ENCODE measurements at places on chromosomes 3 and 15.

GRCh38 chr3:54374214-54374852, 252.0 kb downstream of the CACNA2D3 start:
- no peak for DNase-seq

GRCh38 chr3:194075088-194075615, 60.8 kb upstream of the HES1 start:
- no peak for DNase-seq

GRCh38 chr3:122111974-122112373, 56.8 kb downstream of the CD86 start:
- no peak for DNase-seq

GRCh38 chr3:52350416-52350815, 34.3 kb downstream of the DNAH1 start:
- DNase-seq = no peak

- DNase-seq = no peak
These were observed 24.9 kb upstream of the FGD5 start for GRCh38 chr3:14793858-14794234.

- no peak for DNase-seq
These were observed 71.3 kb upstream of the PHLDB2 start for GRCh38 chr3:111787556-111788463.

DNA sequence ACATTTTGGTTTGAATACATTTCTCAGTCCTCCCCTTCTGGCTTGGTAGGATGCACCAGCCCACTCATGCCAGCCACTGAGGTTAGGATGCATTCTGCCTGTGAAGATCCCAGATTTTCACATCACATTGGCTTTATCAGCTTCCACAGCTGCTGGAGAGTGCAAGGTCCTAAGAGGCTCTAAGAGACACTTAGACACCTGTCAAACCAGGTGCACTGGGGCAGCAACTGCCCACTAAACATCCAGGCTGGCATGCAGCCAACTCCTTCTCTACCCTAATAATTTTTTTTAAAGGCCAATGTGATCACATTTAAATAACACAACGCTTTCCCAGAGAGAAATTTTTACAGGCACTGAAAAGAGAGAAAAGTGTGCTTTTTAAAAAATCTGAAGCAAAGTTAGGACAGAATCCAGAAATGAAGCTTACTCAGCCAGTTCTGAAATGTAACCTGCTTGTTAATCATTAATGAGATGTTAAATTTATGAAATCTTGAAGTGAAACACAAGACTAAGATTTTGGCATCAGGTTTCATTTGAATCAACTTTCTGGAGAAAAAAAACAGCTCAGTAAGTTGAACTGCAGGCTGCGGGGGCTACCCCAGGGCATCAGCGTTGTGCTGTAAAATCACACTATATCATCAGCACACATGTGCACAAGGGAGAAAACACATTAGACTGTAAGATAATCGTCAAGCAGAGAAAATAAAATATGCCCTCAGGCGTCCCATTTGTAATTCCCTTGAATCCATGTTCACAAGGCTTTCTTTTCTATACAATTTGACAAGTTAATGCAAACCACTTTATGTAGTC, 312.9 kb downstream of the ZBBX start:
- no peak for DNase-seq

DNA sequence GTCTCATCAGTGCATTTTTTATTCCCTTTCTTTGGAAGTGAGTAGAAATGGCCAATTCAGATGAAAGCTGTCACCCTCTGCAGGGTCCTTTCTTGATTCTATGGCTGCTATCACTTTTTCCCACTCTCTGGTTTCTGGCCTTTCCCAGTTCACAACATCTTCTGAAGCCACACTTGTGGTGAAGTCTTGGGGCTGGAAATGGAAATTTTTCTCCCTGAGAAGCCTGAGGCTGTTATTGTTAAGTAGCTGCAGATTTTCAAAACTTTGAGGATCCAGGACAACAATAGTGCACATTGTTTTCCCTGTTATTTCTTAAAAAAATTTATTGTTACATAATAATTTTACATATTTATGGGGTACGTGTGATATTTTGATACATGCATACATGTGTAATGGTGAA, 250.3 kb upstream of the RASGRP1 start:
- no peak for DNase-seq

DNA sequence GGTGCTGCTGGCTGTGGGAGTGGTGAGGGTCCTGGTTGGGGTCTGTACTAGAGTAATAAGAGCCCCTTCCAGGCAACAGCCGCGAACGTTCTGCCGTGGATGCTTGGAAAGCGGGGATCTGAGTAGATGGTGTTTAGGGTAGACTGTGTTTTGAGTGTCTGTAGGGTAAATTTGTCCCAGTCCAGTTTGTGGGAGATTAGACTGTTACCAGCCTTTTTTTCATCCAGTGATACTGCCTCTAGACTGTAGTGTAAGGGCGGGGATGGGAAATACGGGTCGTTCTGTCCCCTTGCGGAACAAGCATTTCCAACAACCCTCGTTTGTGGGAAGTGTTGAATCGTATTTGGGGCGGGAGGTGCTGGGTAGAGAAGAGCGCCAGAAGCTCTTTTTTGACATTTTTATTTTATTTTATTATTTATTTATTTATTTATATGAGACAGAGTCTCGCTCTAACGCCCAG, 424 bp downstream of the HAUS2 start:
- DNase-seq = no peak

DNA sequence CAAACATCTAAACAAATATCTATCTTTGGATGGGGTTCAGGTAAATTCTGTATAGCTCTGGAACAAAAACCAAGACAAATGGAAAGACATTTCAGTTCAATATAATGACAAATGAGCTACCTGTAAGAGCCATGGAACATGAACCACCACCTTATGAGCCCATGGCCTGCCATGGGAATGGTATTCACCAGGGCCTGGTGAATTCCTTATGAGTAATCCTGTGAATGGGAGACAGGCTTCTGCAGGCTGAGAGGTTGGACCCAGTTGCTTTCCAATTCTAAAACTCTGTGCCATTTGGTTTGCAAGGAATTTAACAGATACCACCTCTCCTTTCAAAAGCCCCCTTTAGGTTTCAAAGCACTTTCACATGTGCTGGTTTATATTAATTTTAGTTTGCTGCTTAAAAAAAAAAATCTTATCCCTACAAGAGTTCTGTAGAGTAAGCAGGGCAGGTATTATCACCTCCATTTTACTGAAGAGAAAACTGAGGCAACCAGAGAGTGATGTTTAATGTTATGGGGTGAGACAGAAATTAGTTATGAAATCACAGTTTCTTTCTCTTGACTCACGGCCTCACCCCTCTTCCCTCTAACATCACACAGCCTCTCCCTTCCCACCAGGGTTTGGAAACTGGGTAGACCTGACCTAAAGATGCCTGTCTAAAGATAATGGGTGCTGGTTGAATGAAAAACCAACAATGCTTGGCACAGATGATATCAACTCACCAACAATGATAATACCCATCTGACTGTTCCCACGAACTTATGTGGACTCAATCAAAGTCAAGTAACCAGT, 397.6 kb upstream of the WNT5A start:
- DNase-seq = no peak

DNA sequence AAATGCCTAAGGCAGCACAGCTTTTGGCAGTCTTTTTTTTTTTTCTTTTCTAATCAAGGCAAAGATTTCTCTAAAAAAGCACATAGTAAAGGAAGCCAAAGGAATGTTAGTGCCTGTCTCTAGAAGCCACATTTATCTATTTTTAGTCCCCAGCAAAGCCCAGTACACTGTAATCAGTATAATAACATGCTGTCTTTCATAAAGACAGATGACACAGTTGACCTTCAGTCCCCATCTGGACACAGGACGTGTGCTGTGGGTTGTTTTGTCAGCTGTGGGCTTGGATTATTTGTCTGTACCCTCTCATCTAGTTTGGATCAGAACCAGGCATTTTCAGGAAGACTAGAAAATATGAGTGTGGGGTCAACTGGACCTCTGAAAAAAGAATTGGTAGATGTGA, 110.4 kb upstream of the CTNNB1 start:
- no peak for DNase-seq

DNA sequence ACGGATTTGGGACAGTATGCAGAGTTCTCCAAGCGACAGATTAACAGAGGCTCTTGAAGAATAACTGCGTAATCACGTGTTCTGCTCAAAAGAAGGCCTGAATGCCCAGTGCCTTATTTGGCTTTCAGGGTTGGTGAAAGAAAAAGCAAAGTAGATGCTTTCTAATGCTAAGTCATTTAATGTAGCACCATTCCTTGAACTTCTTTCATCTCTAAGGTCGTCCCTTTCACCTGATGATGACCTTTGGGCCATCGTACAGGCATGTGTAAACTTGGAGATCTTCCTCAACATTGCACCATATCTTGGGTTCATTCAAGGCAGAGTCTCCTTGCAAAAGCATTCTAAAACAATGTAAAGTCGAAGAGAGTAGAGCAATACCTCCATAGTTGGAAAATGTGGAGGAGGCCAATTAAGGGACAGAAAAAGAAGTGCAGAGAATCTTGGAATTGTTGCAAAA, 48.9 kb downstream of the TMEM44 start:
- DNase-seq = no peak

- no peak for DNase-seq
These were observed 18.6 kb downstream of the MESP2 start for GRCh38 chr15:89794627-89795241.

DNA sequence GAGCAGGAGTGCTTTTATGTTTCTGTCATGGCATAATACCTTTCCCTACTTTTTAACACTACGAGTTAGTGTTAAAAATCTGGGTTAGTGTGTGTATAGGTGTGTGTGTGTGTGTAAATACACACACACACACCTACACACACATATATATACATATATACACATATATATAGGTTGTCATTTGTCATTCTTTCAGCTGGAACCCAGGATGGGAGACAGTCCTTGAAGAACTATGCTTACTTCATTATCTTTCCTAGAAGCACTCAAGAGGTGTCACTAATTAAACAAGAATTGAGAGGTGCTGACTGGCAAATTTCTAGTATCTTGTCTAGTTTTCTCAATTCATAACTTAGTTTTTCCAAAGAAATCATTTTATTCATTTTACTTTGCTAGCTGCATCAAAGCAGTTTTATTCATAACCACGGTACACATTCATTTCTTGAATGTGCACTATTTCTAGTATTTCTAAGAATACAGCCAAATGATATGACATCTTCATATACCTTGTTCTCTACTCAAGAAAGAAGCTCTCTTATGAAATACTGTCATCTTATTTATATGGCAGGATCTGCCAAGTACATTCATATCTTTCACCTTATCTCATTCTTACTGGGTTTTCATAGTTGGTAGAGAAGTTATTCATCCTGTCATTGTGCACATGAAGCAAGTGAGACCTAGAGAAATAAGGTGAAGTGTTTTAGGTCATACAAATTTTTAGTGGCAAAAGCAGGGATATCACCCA, 46.6 kb downstream of the ISL2 start:
- DNase-seq = no peak

- DNase-seq = no peak
These were observed 18.2 kb downstream of the FAN1 start for GRCh38 chr15:30921781-30922479.

DNA sequence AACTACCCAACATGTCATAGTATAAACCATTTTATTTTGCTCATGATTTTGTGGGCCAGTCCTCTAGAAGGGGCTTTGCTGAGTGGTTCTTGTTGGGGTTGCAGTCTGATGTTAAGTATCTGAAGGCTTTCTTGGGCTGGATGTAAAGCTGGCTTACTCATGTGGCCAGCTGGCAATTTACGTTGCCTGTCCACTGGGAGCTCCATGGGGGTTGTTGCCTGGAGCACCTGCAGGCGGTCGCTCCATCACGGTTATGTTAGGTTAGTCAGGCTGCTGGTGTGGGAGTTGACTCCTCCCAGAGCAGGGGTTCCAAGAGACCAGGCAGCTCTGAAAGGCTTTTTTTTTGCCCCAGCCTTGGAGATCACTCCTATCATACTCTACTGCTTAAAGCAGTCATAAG, 98.1 kb downstream of the NR1D2 start:
- no peak for DNase-seq

- no peak for DNase-seq
These were observed 566.7 kb upstream of the ZNF717 start for GRCh38 chr3:76352051-76352450.

GRCh38 chr3:127035677-127036076, 52.8 kb downstream of the PLXNA1 start:
- DNase-seq = peak; percentile 94

GRCh38 chr15:40776537-40777141, 6.9 kb downstream of the C15orf62 start:
- DNase-seq = no peak

DNA sequence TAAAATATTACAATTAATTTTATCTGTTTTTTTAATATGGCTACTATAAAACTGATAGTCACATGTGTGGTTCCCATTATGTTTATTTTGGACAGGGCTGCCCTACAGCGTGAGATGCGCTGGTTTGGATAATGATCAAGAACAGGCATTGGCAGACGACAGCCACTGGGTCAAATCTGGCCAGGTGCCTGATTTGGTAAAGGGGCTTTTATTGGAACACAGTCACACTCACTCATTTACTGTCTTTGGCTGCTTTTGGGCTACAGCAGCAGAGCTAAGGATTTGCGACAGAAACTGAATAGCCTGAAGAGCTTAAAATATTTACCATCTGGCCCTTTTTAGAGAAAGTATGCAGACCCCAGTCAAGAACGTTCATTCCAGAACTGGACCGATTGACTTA, 724.2 kb upstream of the CFAP20DC start:
- DNase-seq = no peak

DNA sequence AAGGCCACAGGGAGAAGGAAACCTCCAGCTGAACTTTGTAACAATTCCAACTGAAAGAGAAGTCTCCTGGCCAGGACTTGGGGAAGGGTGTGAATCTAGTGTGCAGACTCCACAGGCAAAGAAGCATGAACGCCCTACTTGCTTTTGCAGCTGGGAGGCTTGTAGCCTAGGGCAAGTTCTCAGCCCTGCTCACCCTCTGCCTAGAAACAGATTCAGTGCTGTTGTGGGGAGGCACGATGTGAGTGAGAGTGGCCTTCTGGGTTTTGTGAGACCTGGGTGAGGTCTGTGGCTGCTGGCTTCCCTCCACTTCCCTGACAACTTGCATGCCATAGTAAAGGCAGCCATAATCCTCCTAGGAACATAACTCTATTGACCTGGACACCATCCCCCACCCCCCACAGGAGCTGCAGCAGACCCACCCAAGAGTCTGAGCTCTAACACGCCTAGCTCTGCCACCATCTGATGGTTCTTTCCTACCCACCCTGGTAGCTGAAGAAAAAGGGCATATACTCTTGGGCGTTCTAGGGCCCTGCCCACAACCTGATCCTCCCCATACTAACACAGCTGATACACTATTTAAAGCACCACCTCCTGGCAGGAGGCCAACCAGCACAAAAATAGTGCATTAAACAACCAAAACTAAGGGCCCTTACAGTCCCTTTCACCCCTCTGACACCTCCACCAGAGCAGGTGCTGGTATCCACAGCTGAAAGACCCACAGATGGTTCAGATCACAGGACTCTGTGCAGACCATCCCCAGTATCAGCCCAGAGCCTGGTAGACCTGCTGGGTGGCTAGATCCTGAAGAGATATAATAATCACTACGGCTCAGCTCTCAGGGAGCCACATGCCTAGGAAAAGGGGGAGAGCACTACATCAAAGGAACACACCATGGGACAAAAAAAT, 426.5 kb downstream of the IGSF11 start:
- DNase-seq = no peak

DNA sequence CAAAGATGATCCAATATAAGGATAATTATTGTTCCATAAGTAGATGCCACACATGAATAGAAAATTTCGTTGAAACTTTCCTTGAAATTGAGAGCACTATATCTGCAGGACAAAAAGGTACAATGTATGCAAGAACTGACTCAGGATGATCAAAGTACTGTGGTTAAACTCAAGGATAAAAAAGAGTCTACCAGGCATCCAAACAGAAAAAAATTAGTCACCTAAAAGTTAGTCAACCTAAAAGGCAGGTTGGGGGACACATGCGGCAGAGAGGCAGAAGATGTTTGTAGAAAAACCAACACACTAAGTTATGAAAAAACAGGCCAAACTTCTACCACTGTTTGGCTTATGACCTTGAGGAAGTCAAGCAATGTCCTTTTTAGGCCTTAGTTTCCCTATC, 68.7 kb downstream of the GSK3B start:
- DNase-seq = no peak

Measured in left colon (tissue), 2 donors.